ENCODE measurements at places on chromosomes 16 and 17.

DNA sequence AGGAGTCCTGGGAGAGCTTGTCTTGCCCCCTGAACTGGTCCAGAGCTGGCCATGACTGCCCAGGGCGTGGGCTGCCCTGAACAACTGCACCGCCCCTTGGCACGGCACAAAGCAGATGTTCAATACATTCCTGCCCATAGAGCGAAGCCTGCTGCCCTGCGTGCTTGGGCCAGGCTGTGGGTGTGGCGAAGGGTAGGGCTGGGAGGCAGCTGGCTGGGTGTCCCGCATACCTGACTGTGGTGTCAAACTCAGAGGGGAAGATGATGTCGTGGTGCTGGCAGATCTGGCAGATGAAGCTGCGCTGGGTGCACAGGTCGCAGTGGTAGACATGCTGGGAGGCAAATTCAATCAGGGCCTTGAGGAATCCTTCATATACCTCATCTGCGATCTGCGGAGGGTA, 124.2 kb upstream of the SMURF2 start:
- no peak for DNase-seq

DNA sequence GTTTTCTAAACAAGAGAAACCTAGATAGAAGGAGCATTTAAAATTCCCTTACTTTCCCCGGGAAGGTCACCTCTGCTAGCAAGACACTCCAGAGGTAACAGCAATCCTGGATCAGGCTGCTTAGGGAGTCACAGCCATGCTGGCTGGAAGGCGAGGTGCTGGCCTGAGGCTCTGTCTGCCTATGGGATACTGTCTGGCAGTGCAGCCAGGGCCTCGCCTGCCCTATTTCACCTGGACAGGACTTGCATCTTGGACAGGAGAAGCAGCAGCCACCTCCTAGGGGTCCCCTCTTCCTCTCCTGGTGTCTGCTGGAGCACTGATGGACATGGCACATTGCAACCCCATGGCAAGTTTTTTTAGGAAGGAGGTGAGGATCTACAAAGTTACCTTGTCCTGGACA, 15.1 kb downstream of the FA2H start:
- no peak for DNase-seq

GRCh38 chr16:17403859-17404545, 66.8 kb downstream of the XYLT1 start:
- DNase-seq: no peak

DNA sequence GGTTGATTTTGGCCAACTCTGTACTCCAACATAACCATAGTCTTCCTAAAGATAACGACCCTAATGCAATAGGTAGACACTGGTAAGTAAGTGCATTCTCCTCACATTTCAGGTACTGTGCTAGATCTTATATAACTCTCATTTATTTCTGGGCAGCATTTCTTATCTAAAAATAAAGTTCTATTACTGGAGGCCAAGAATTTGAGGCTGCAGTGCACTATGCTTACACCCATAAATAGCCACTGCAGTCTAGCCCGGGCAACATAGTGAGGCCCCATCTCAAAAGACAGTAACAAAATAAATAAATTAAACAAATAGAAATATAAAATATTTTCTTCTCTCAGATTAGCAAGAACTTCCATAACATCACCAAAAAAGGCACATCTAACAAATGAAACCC, 12.7 kb downstream of the CLEC3A start:
- DNase-seq: no peak

DNA sequence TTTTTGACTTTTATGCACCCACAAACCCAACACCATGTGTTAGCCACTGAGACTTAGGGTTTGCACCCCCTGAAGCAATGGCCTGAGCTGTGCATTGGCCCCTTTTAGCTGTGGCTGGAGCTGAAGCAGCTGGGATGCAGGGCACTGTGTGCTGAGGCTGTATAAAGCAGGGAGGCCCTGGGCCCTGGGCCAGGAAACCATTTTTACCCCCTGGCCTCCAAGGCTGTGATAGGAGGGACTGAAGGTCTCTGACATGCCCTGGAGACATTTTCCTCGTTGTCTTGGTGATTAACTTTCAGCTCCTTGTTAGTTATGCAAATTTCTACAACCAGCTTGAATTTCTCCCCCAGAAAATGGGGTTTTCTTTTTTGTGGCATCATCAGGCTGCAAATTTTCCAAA, 6.7 kb upstream of the ANKFN1 start:
- no peak for DNase-seq

DNA sequence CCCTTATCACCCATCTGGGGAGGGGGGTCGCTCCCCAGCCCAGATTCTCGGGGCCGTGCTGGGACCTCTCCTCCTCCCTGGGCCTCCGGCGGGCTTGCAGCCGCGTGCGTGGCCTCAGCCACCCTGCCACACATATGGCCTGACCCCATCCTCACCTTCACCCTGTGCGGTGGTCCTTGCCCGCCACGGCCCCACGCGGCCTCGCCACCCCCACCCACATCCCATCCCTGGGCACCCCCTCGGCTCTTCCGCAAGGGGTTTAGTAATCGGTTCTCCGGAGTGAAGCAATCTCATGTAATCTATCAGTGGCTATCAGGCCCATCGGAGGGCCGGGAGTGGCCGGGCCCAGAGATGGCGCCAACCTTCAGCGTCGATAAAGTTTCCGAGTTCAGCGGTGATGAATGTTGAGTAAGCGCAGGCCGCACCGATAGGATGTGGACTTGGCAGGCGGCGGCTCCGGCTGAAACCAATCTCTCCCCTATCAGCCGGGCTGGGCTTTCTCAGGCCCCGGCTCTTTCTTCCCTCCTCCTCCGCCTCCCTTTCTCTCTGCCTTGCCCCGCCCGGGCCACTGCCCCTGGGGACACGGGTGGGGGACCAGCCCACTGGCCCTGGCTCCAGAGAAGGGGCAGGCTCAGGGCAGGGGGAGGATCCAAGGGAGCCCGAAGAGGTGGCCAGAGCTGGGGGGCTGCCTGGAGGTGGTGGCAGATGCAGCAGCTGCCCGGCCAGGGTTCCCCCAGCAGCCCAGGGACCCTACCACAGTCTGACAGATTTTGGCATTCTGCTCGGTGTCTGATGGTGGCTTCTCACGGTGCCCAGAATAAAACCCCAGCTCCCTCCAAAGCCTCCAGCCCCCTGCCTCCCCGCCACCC, 20.8 kb downstream of the ZFPM1 start:
- no peak for DNase-seq

- DNase-seq: no peak
These were observed 68.7 kb upstream of the MARCHF10 start for GRCh38 chr17:62876673-62877405.

- peak; percentile 31 for DNase-seq
These were observed 14.7 kb downstream of the DRC3 start for GRCh38 chr17:17987187-17987896.

- DNase-seq: no peak
These were observed 2.4 kb downstream of the GOSR2 start for GRCh38 chr17:46925185-46925868.

GRCh38 chr17:2195729-2196128, 107.9 kb downstream of the SMG6 start:
- DNase-seq: peak; percentile 42

DNA sequence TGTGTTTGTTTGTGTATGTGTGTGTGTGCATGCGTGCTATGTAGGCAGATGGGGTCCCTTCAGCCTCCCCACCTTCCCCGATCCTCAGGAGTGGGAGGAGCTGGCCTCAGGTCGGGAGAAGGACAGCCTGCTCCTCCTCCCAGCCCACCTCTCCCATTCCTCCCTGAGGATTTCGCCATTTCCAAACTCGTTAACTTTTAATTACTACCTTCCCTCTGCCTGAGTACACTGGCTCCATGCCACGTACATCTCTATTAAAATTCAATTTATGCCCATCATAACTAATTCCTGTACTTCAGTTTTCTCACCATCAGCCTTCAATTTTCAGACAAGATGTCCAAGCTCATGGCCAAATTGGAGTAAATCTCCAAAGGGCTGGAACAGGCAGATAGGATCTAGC, 148.6 kb downstream of the SDK2 start:
- no peak for DNase-seq

GRCh38 chr16:82041542-82041941, 6.5 kb downstream of the HSD17B2 start:
- no peak for DNase-seq

DNA sequence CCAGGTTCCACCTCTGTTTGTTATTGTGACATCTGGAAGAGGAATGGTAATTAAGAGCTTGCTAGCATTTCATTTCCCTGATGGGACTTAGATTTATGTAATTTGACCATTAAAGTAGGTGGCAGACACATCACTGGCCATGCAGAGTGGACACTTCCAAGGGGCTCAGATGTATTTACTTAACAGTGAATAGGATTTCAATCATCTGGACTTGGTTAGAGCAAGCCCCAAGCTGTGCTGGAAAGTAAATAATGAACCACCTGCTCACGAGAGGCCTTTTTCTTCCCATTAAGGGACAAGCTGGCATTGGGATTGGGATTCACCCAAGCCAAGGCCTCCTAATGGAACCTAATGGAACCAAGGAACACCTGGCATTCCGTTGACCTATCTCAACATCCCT, 395.3 kb downstream of the HS3ST4 start:
- DNase-seq: no peak

- peak; percentile 12 for DNase-seq
These were observed 19.2 kb downstream of the EFTUD2 start for GRCh38 chr17:44880062-44880461.

DNA sequence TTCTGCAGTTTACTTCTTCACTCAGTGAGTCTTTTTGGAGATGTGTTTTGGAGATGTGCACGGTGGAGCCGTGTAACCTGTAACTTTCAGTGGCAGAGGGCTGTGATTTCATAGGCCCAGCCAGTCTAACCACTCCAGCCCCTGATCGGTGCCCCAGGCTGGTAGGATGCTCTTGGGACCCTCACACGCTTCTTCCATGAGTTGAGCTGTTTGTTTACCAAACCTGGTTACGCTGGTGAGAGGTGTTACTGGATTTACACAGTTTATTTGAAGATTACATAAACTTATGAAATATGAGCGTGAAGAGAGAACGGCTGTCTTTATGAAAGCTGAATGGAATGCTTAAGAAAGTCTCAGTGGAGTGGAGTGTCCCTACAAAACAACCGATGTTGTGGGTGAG, 96.7 kb downstream of the CMIP start:
- DNase-seq: no peak

- no peak for DNase-seq
These were observed 6.2 kb downstream of the ZNF423 start for GRCh38 chr16:49849754-49850108.

DNA sequence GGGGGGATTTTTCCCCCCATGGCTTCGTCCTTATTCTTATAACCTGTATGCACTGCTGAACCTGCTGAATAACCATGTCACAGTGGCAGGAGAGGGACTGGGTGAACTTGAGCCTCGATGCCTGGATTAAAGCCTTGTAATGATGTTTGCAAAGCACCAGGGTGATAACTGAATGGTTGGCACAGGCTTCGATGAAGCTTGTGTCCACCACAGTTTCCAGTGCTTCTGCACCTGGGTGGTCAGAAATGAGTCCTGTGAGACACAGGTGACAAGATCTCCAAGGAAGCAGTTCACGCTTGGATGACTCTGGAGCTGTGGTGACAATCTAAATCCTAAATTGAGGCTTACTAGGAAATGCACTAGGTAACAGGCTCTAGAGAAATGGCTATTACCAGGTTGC, 729.3 kb downstream of the MAF start:
- DNase-seq: no peak

DNA sequence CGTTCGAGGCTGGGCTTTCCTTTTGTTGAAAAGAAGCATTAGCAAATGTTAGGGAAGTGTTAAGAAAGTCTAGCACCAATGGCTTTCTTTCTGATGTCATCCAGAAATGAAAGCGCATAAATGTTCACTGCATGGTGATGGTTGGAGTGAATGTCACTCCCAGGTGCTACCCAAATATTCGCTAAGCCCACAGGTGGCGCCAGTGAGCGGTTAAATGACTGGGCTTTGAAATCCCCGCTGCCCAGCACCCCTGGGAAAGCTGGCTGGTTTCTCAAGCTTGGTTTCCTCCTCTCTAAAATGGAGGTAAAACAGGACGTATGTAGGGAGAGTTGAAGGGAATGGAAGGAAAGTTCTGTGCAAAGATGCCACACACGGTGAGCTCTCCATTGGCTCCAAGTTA, 104.4 kb downstream of the IRX5 start:
- DNase-seq: peak; percentile 30

- no peak for DNase-seq
These were observed 419.0 kb upstream of the ASIC2 start for GRCh38 chr17:33712120-33712519.

DNA sequence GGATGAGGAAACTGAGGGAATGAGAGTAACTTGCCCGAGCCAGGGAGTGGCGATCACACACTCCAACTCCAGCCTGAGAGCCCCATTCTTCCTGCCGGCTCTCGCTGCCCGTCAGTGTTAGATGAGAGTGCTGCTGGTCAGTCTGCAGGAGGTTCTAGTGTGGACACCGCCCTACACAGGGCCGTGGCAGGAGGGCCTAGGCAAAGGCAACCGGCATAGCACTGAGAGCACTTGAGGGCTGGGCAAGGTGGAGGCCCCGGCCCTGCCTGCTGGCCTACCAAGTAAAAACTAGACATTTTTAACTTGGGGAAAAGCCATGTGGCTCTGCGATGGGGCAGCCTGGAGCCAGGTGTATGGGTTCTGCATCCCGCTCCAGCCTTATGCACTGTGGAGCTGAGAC, 354.8 kb downstream of the SEC14L1 start:
- no peak for DNase-seq

- peak; percentile 31 for DNase-seq
These were observed 9.4 kb downstream of the C16orf89 start for GRCh38 chr16:5056352-5056751.

DNA sequence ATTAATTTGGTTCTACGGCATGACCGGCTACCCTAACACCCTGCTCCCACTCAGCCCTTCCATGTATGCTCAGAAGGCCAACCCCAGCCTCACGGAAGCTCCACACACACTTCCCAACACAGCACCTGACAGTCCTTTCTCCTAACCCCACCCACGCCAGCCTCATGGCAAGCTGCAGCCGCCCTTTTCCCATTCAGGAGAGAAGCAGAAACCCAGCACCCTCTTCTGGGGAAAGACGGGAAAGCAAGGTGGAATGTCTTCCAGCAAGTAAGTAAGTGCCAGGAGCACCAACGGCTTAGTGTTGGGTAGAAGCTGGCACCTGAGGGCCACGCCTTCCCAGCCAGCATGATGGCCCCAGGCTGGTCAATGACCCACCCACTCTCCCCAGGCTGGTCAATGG, 32.1 kb downstream of the ABR start:
- DNase-seq: peak; percentile 72

DNA sequence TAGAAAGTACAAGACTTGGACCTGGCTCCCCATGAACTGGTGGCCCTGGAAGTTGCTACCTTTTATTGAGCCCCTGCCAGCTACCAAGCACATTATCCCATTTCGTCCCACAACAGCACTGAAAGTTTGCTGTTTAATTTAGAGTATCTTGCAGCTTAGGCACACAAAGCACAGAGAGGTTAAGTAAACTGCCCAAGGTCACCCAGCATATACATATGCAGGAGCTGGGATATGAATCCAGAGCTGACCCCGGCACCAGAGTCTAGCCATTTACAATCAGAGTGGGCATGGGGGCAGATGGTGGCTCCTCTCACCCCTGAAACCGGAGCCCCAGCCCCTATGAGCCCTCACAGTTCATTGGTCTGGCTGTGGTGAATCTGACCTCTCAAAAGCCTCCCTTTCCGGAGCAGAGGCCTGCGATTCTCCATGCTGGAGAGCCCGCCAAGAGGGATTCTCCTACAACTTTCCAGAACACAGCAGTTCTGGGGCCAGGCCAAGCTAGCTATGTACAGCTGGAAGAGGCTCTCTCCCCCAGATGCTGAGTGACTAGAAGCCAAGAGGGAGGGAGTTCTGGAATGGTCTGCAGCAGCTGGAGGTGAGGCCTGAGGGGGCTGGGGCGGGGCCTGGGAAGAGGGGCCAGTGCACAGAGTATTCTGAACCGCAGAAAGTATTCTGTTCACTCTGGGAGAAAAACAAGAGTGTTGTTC, 58.3 kb downstream of the SREBF1 start:
- no peak for DNase-seq
